ENCODE measurements at places on chromosomes 2 and 18. TPM values are rescaled to one million over a fixed set of nuclear protein-coding genes. Genes with fewer than 3 reads are reported as not detected.

Gene MAPK4
- total RNA-seq = 21.7 TPM

Gene ERBB4
- total RNA-seq = 8.3 TPM

Gene TMBIM1
- 111 TPM for total RNA-seq

Gene GKN2
- not detected for total RNA-seq

Gene TDRD15
- not detected for total RNA-seq

Measured in left ventricle myocardium inferior (tissue), 1 donor.